ENCODE measurements at places on chromosomes 4 and X. TPM values are rescaled to one million over a fixed set of nuclear protein-coding genes. Genes with fewer than 3 reads are reported as not detected.
A peak's percentile ranks its signal among the peaks of the same experiment; 100 is the strongest.

- DNase-seq = no peak
Measured at GRCh38 chrX:49071877-49072711, 1.7 kb downstream of the PRAF2 start.

- no peak for DNase-seq
Measured at GRCh38 chrX:40083120-40083978, 14.4 kb downstream of the BCOR start.

- no peak for DNase-seq
Measured at GRCh38 chrX:149950681-149951080, 12.4 kb upstream of the EOLA2 start.

DNA sequence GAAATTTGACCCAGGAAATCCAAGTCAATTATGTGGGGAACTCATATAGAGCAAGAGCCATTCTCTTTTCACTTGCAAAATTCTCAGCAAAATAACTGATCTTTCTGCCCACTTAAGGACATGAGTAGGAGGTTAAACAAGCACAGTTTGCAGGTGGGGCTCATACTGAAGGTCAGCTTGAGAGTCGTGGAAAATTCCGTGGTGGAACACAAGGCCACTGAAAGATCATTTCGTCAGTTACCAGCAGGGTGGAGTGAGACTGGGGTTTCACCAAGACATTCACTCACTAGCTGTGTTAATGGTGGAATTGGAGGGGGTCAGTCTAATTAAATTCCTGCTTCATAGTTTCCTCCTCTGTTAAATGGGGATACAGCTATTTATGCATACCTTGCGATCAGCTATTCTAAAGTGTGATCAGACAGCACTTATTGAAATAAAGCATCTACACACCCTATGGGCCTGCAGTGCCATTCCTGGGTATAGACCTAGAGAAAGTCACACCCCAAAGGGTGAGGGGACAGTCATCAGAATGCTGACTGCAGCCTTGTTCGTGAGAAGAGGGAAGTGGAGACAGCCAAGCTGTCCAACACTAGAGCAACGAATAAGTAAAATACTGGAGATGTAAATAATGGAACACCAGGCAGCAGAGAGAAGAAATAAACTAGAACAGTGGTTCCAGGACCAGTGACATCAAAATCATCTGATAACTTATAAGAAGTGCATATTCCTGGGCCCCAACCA is 42.7 kb upstream of the CLNK start:
- no peak for DNase-seq

GRCh38 chrX:108001218-108001814 is 19.1 kb upstream of the TEX13B start:
- DNase-seq = no peak

CXCL11 gene
- not detected for polyA plus RNA-seq

DNA sequence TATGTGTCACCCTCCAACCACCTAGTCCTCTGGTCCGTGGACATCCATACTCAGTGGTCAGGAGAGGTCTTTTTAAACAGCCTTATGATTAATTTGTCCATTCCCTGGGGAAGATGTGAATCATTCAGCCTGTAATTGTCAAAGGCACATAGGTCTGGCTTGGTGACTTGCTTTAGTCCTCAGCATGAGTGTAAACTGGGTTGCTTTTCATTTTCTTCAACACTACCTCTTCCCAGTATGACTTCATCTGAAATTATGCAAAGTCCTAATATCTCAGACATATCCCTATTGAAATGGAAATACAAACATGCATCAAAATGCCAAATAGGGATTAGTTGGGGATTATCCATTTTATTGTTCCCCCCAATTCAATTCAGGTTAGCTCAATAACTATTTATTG is 208.3 kb upstream of the AMOT start:
- no peak for DNase-seq

DNA sequence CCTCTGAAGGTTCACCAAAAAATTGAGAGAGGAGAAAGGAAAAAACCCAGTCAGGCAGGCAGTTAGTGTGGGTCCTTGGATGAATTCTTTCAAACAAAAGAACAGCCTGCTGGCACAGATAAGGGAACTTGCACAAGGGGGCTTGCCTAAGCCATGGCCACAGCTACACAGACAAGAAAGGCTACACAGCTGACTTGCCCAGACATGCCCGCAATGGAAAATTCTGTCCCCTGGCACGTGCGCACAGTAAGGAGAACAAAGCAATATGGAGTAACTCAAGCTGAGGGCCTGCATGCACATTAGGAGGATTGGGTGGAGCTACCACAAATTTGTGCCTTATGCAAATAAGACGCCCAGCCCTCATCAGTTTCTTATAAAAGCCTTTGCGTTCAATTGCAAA is 512.5 kb upstream of the HTR2C start:
- no peak for DNase-seq

GRCh38 chrX:147217334-147217733 is 402.8 kb upstream of the CXorf51A start:
- no peak for DNase-seq

TMEM35A gene
- polyA plus RNA-seq = not detected

DNA sequence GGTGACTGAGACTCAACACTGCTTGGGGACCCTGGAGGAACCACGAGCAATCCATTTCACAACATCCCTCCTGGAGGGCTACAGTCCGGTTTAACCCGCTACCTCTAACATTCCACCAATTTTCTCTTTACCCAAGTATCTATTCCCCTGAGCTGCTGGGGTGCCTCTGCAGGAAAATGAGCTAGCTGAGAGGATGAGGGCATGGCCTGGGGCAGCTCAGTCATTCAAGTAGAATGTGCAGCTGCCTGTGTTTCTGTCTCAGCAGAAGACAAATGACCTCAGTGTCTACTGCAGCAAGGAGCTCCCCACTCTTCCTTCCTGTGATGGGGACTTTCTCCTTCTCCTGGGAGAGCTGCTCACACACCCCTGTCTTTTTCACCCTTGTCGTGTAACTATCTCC is 120.8 kb downstream of the ZNF518B start:
- no peak for DNase-seq

GRCh38 chr4:30399476-30399875 is 320.7 kb upstream of the PCDH7 start:
- DNase-seq = no peak

DNA sequence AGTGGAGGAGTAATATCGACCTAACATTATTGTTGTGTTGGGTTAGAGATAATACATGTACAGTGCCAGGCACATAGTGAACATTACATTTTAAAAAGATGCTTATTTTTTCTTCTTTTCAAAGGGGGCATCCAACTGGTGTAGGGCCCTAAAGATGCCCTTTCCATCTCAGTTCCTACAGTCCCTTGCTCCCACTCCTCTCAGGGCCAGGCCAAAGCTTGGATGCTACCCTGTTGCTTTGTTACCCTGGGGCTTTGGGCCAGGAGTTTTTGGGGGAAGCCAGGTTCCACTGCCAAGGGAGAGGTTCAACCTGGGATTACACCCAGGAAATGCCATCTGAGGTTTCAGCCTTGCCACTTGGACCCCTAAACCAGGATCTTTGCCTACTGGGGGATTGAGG is 918 bp downstream of the IGSF1 start:
- DNase-seq = no peak

CNOT6L gene
- 1.9 TPM for polyA plus RNA-seq

CDKN2AIP gene
- polyA plus RNA-seq = 25.2 TPM

DNA sequence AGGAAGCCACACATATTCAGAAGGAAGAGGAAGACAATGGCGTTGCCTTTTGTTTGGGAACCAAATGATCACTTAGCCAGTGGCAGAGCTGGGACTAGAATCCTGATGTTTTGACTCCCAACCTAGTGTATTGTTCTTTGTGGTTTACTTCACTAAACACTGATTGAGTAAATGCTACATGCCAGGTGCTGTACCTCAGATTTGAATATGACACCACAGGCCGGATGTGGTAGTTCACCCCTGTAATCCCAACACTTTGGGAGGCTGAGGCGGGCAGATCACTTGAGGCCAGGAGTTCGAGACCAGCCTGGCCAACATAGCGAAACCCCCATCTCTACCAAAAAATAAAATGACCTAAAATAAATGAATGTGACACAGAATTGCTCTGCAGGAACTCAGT is 8.4 kb downstream of the NDUFA1 start:
- no peak for DNase-seq

GRCh38 chr4:87012265-87012953 is 77.6 kb downstream of the AFF1 start:
- DNase-seq = peak; percentile 44

Data from GM12878 (cell line).